Activated CD8-positive, alpha-beta memory T cell treated with anti-CD3 and anti-CD28 coated beads for 48 hours (primary cell): ENCODE measurements at places on chromosomes 5 and 9.

DNA sequence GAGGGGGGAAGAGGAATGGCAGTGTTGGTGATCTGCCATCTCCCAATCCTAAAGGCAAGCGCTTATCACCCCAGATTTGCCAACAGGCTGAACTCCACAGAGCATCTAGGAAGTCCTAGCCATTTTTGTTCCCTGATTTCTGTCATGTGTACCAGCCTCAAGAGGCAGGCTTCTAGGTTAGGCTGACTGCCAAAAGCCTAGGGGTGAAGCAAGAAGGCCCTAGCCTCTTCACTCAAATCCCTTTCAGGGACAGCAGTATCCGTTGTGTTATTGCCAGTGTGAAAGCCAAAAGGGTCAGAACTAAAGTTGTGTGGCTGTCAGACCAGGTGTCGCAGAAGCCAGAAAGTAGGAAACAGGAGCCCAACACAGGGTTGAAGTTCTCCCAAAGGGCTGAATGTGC lies 14.7 kb downstream of the IGIP start:
- no peak for DNase-seq

DNA sequence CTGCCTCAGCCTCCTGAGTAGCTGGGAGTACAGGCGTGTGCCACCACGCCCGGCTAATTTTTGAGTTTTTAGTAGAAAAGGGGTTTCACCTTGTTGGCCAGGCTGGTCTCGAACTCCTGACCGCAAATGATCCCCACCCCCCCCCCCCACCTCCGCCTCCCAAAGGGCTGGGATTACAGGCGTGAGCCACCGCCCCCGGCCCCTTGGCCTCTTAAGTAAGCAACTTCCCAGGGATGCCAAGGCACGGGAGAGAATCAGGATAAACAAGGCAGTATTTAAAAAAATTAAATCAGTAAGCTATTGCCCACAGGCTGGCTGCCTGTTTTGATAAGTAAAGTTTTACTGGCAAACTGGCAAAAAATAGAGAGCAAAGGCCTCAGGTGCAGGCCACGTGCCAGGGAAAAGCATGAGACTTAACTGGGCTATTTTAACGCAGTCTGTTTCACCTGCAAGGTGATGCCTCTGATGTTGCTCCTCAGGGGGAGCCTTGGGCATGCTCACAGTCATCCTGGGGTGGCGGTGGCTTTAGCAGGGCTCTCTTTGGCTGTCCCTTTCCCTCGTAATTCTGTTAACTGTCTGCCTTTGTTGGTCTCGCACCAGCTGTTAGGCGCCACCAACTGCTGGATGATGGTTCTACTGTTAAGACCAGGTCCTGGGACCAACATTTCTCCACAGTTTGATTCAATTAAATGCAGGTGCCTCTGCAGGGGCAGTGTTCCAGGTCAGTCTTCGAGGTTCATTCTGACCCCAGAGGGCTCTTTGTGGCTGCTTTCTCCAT lies 19.4 kb upstream of the RNF130 start:
- DNase-seq, result no peak

DNA sequence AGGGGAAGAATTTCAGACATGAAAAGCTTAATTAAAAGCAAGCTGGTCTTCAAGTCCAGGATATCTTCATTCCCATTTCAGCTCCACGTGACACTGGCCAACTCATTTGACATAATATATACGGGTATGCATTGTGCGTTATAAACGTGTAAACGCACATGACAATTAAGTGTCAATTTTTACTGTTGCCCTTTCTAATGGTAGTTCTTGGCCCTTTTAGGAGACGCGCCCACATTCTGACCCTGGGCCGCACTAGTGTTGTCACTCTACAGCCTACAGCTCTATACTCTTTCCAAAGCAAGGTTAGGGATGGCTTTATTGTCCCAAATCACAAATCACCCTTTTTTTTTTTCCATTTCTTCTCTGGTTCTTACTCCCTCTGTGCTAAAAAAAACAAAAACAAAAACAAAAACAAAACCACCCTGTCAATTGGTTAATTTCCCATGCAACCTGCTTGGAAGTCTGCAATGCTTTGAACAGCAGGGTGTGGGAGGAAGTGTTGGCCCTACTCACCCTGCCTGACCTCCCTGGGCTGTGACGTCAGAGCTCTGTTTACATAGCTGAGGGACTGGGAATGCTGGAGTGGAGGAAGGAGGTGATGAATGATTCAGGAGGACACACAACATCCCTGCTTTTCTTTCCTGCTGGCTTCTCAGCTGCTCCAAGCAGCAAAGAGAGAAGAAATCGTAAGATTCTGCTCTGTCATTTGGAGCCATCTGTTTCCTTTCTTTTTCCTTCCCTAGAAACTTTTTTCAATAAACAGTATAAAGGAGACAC lies 19.3 kb downstream of the RFK start:
- no peak for DNase-seq

- no peak for DNase-seq
Measured at GRCh38 chr5:77707791-77708190, 68.3 kb downstream of the TBCA start.

GRCh38 chr9:21750021-21750735 lies 52.3 kb upstream of the MTAP start:
- DNase-seq, result no peak

DNA sequence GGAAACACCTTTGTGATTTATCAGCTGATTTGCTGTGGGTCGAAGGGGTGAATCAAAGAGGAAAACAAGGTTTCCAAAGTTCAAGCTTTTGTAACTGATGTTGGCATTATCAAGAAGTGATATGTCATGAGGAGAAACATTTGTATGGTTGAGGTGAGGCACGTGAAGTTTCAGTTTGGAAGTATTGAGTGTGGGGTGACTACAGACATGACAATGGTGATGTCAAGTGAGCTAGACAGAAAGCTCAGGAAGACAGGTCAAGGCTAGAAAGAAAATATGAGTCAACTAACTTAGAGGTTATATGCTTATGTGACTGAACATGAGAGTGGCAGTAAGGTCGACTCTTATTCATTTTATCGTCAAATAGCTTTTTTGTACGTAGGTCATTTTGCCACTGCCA lies 99.1 kb downstream of the RAB3C start:
- DNase-seq, result no peak

DNA sequence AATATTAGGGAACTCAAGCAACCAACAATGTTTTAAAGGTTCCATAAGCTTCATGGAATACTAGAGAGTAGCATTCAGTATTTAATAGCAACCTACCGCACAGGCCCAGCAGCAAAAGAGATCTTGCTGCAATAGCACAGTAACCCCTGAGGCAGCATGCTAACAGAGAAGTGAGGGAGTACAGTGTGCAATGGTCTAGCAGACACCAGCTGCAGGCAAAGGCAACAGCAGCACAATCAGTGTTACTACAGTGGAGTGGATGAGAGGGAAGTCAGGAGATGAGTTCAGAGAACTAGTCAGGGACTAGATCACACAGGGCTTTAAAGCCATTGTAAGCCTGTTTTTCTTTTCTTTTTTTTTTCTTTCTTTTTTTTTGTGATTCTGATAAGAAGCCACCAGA lies 2.8 kb downstream of the TICAM2 start:
- no peak for DNase-seq

GRCh38 chr5:125011419-125011818 lies 265.0 kb upstream of the ZNF608 start:
- DNase-seq, result no peak

- DNase-seq, result no peak
Measured at GRCh38 chr9:108640230-108640629, 215.6 kb downstream of the ACTL7B start.

DNA sequence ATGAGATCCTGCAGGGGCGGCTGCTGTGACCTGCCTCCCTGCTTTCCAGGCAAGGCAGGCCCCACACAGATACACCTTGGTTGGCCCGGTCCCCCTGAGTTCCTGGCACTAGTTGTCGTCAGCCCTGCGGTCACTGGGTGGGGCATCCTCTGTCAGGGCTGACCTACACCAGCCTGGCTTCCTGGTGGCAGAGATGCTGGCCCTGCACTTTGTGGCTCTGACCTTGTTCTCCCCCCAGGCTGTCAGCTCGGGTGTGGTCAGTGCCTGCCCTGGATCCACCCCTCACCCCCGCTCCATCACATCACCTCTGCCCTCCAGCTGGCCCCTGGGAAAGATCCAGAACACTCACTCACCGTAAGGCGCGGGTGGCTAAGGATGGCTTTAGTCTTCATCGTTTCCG lies 74.1 kb downstream of the PHF2 start:
- no peak for DNase-seq

DNA sequence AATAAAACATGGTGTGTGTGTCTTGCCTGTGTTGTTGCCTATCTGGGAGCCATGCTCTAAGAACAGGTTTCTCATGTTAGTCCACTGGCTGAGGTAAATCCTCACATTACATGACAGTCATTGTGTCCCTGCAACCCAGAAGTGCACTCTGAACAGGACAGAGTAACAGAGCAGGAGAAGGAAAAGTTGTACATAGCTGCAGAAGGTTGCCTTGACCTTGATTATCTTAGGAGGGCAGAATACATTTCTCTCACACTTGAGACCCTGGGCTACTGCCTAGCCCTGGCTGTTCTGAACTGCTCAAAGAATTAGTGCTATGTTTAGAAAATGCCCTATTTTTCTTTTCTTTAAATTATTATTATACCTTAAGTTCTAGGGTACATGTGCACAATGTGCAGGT lies 16.9 kb downstream of the ZNF189 start:
- no peak for DNase-seq

DNA sequence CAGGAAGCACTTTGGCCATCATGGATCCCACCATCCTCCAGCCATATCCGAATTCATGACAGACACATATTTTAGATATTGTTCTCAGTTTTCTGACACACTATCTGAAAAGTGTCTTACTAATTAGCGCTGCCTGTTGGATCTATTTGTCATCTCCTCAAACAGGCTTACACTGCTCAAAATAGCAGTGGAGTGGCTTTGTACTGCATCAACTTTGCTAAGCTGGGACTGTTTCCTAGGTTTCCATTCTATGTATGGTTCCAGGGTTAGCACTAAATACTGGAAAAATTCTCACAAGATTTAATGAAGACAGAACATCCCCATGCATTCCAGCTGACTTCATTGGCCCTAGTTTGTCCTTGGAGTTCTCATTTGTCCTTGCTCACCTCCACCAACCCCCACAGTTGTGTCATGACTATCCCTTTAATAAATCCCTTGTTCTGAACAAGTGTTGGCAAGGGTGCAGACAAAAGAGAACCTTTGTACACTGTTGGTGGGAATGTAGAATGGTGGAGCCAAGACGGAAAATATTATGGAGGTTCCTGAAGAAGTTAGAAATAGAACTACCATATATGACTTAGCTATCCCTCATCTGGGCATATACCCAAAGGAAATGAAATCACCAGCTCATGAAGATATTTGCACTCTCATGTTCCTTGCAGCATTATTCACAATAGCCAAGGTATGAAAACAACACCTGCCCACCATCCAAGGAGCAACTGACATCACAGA lies 136.5 kb upstream of the RAI14 start:
- DNase-seq, result no peak

- no peak for DNase-seq
Measured at GRCh38 chr9:78903581-78903980, 606.7 kb downstream of the PSAT1 start.

DNA sequence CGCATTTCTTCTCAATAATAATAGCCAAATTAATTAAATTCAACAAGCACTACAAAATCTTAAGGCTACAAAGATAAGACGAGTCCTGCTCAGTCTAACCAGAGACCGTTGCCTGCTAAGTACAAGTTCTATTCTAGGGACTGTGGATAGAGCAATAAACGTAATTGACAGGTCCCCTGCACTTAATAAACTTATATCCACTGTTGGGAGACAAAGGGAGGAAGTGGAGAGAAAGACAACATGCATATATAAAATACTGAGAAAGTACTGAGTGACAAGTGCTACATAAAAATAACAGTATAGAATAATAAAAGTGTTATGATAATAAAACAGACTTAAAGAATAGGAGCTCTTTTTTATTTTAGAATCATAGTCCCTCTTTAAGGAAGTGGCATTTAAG lies 158.1 kb downstream of the MLLT3 start:
- no peak for DNase-seq

- DNase-seq, result no peak
Measured at GRCh38 chr5:59287884-59288283, 605.6 kb downstream of the PDE4D start.

DNA sequence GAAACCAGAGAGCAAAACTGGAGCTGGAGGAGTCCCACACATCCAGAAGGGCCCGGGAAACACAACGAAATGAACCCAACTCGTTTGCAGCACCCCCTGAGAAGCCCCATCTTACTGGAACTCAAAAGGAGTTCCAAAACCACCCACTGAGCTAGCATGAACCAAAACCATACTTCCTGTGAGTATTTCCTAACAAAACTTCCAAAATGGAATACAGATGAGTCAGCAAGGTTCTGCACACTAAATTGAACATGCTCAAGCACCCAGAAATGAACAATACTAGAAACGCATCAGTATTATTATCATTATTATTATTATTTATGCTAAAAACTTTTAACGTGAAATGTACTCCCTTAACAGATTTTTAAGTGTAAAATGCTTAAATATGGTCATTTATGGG lies 8.0 kb upstream of the SPOCK1 start:
- no peak for DNase-seq

DNA sequence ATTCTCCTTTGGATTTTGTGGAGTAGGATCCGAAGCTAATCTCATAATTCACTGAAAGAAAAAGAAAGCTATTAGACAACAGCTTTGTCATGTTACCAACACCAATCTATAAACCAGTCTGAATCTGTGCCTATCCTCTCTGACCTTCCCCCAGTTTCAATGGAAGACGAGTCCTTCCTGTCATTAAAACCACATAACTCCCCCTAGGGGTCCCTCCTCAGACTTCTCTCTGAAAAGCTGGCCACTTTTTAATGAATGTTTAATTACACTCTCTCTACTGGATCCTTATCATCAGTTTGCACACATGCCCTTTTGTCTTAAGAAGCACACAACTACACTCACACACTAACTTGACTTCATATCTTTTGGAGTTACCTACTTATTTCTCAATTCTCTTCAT lies 98.0 kb upstream of the TSLP start:
- DNase-seq, result no peak

- no peak for DNase-seq
Measured at GRCh38 chr9:114309096-114309495, 13.8 kb upstream of the ORM1 start.

- DNase-seq, result no peak
Measured at GRCh38 chr5:84487963-84488362, 103.3 kb upstream of the EDIL3 start.

DNA sequence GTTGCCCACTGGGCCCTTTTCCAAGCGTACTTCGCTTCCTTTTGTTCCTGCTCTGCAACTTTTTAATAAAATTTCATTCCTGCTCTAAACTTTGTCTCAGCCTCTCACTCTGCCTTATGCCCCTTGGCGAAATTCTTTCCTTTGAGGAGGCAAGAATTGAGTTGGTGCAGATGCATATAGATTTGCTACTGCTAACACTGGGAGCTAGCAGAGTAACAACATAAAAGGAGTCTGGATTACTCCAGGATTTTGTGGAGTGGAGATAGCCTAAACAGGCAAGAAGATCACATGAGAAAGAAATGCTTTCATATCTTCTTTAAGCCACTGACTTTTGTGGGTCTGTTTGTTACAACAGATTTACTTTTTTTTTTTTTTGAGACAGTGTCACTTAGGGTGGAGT lies 12.9 kb upstream of the RFESD start:
- no peak for DNase-seq

GRCh38 chr9:98142182-98142907 lies 23.3 kb upstream of the TRIM14 start:
- no peak for DNase-seq
